ENCODE measurements at places on chromosomes 16 and 17.

GRCh38 chr16:85234310-85235204, 122.3 kb upstream of the CIBAR2 start:
- DNase-seq = peak; percentile 98

DNA sequence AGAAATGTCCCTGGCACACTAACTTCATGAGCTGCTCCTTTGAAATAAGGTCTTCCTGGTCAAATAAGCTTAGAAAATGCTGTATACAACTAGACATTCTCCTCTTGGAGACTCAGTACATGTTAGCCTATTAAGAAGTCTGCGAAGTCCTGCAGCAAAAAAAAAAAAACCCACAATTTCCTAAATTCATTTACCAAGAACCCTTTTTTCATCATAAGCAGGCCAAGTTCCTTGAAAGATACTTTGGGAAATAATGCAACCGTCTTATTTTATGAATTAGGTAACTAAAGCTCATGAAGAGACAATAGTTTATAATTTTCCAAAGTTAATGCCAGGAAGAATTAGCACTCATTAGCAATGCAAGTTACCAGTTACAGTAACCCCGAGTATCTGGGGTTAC, 49.0 kb upstream of the HAS3 start:
- no peak for DNase-seq

GRCh38 chr17:74386386-74386785, 19.1 kb downstream of the GPR142 start:
- no peak for DNase-seq

- no peak for DNase-seq
Observed at GRCh38 chr16:24101431-24101830, 154.7 kb upstream of the CACNG3 start.

- DNase-seq = no peak
Observed at GRCh38 chr16:28309811-28310311, 17.5 kb downstream of the SBK1 start.

GRCh38 chr17:8150194-8151119, 1.7 kb downstream of the PER1 start:
- DNase-seq = no peak

DNA sequence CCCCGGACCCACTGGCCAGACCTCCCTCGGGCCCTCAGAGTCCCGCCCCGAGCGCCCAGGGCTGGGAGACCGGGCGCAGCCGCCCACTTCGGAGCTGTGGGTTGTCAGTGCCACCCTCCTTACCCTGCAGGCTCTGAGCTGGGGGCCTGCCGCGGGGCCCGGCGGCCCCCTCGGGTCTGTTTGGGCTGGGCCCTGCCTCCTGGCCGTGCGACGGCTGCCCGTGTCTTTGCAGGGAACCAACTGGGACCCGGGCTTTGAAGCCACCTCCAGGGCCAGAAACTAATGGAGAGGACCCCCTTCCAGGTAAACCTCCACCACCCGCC, 443 bp downstream of the TEDC2 start:
- DNase-seq = no peak

Measured in iPS-NIHi11 (cell line).